ENCODE measurements at places on chromosomes 1 and 21. TPM values are rescaled to one million over a fixed set of nuclear protein-coding genes. Genes with fewer than 3 reads are reported as not detected.

Gene SAMD11
- total RNA-seq, result 21.4 TPM

Gene OR10J1
- total RNA-seq, result not detected

Gene SPRR3
- total RNA-seq, result not detected

Gene DPT
- total RNA-seq, result 1.6 TPM

Gene AVPR1B
- total RNA-seq, result not detected

Gene IGSF21
- not detected for total RNA-seq

Gene ABL2
- 15.9 TPM for total RNA-seq

Gene PROK1
- total RNA-seq, result not detected

Gene AIM2
- total RNA-seq, result not detected

Gene KLHDC7A
- total RNA-seq, result not detected

Gene VSIG8
- total RNA-seq, result not detected

Gene HMGN2
- 249 TPM for total RNA-seq

Gene MATN1
- not detected for total RNA-seq

Gene KIF14
- total RNA-seq, result 2.8 TPM

Gene RNU1-4
- not detected for total RNA-seq

Gene EXO1
- total RNA-seq, result 5.2 TPM

Gene RAB3B
- total RNA-seq, result 2.4 TPM

Gene FOXD3
- not detected for total RNA-seq

Gene OR2AK2
- total RNA-seq, result not detected

Gene B3GALT2
- 0.49 TPM for total RNA-seq

Gene SOX13
- total RNA-seq, result 10.8 TPM

Gene PIK3CD
- 6.2 TPM for total RNA-seq

Gene PFKFB2
- total RNA-seq, result 0.72 TPM

Gene PTCH2
- total RNA-seq, result 0.18 TPM

Gene CRYBG2
- not detected for total RNA-seq

Gene FBLIM1
- 191 TPM for total RNA-seq

Gene MLLT11
- total RNA-seq, result 1.8 TPM

Gene LRRC39
- 0.18 TPM for total RNA-seq

Gene FCRLA
- not detected for total RNA-seq

Gene TMIGD3
- not detected for total RNA-seq

Gene ADCY10
- under 0.01 TPM for total RNA-seq

Gene DCDC2B
- not detected for total RNA-seq

Gene UBE2J2
- 39.7 TPM for total RNA-seq

Gene PLPPR5
- total RNA-seq, result not detected

Gene SYPL2
- under 0.01 TPM for total RNA-seq

Gene KIF21B
- 0.16 TPM for total RNA-seq

Gene CLCNKB
- total RNA-seq, result not detected

Gene GJA4
- 4.9 TPM for total RNA-seq

Gene S100A12
- not detected for total RNA-seq

Gene PEAR1
- 16.7 TPM for total RNA-seq

Gene ACTA1
- not detected for total RNA-seq

Gene TCHHL1
- not detected for total RNA-seq

Gene ARPC5
- total RNA-seq, result 180 TPM

Gene TNFRSF8
- 0.18 TPM for total RNA-seq

Gene SIKE1
- total RNA-seq, result 30.7 TPM

Gene FLG2
- not detected for total RNA-seq

Measured in cardiac atrium fibroblast (primary cell).